ENCODE measurements at places on chromosomes 12 and 14.

GRCh38 chr12:27711317-27711682, 668 bp downstream of the MRPS35 start:
- DNase-seq, result no peak

DNA sequence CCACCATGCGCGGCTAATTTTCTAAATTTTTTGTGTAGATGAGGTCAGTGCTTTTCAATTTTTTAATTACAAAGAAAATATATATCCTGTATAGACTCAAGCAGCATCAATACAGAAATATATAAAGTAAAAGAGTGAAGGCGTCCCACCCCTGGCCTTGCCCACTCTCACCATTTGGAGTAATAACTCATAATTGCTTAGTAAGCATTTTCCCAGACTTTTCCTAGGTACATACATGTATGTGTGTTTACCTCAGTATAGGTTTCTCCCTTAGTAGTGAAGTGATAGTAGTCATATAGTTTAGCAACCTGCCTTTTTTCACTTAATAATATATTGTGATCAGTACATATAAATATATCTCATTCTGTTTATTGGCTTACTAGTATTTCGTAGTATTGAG, 200.1 kb downstream of the NUBPL start:
- no peak for DNase-seq

DNA sequence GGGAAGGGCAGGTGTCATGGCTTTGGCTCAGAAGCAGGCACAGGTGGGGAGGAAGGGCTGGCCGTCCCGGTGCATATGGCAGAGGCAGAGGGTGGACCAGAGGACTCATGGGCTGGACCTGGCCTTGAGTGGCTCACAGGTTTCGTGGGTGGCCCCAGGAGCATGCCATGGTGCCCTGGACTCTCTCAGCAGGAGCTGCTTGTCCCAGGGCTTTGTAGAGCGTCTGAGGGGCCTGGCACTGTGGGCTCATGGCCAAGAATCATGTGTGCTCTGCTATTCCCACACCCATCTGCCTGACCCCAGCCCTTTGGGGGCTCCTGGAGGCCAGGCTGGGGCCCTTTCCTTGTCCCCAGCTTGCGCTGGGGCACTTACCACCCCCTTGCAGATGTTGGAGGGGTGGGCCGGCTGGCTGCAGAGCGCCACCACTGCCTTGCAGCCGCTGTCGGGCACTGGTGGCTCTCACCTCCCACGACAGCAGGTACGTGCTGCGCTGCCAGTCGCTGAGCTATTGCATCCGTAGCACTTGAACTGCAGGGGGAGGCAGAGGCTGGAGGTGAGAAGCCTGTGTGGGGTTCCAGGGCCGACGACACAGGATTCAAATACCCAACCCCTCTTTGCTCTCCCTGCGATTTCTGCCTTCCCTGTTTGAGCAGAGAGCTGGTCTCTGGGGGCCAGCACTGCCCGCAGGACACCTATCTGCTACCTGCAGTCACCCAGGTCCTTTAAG, 187.4 kb upstream of the PRMT8 start:
- no peak for DNase-seq

GRCh38 chr12:53380104-53380793, at the start of gene SP1:
Gene SP1 (plus strand): TSS chr12:53380176. CDS start chr12:53380292, 116 bp downstream.
- DNase-seq, result peak; percentile 99

GRCh38 chr12:22180705-22181104, 134.7 kb downstream of the CMAS start:
- DNase-seq, result no peak
